Left lobe of liver (tissue), 2 donors: ENCODE measurements at places on chromosomes 1 and 21. TPM values are rescaled to one million over a fixed set of nuclear protein-coding genes. Genes with fewer than 3 reads are reported as not detected.

DNA sequence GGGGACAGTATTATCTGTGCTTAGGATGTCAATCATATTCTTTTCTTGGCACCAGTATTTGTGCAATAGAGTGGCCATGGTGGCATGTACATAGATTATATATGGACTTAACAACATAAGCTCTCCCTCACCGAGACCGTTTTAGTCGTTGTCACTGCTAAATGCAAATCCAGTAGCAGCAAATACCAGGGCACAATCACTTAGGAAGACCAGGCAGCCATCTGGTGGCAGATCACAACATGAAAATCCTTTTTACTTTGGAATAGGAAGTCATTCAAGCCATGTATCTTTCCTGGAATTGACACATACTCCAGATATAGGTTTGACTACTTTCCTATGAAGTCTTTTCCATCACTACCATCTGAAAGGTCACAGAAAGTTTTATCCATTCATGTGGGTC, 53.2 kb upstream of the C1orf87 start:
- no peak for DNase-seq

GRCh38 chr1:13583595-13583965, at the start of gene PDPN:
TSS of gene PDPN (plus strand) at chr1:13583832. CDS start at chr1:13584034, 202 bp downstream.
- no peak for DNase-seq

The OR2T27 gene
- total RNA-seq: not detected

- DNase-seq: no peak
Measured at GRCh38 chr1:54259546-54260140, 59.7 kb downstream of the MRPL37 start.

The SPATA46 gene
- total RNA-seq: not detected

DNA sequence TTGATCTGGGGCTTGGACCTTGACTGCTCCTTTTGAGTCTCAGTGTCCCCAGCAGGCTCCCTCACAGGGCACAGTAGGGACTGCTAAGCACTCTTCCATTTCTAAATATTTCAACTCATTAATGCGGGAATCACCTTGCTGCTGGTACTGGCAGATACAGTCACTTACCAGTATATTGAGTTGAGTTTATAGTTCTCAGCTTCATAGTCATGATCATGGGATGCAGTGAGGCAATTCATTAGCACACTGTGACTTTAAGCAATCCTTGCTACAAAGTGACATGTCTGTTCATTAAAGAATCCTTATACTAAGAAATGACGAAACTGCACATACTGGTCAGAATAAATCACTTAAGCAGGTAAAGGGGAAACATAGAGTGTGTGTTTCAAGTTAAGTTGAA, 240.8 kb downstream of the SPATA17 start:
- no peak for DNase-seq

- DNase-seq: no peak
Measured at GRCh38 chr1:36133484-36133883, 8.5 kb upstream of the COL8A2 start.

The ALPL gene
- total RNA-seq: 29.3 TPM

- DNase-seq: no peak
Measured at GRCh38 chr1:204094313-204094729, 21.4 kb downstream of the SOX13 start.

GRCh38 chr1:121483961-121484424, 299.2 kb downstream of the SRGAP2C start:
- no peak for DNase-seq

The RNU1-4 gene
- 1,159 TPM for total RNA-seq

GRCh38 chr1:150397392-150398032, 33.6 kb downstream of the RPRD2 start:
- peak; percentile 15 for DNase-seq

The THEM5 gene
- total RNA-seq: not detected

GRCh38 chr1:173222149-173223030, 15.3 kb upstream of the TNFSF4 start:
- DNase-seq: no peak

The RBP7 gene
- total RNA-seq: 2.5 TPM

The CELA2B gene
- 0.83 TPM for total RNA-seq

The OR2L3 gene
- total RNA-seq: not detected

DNA sequence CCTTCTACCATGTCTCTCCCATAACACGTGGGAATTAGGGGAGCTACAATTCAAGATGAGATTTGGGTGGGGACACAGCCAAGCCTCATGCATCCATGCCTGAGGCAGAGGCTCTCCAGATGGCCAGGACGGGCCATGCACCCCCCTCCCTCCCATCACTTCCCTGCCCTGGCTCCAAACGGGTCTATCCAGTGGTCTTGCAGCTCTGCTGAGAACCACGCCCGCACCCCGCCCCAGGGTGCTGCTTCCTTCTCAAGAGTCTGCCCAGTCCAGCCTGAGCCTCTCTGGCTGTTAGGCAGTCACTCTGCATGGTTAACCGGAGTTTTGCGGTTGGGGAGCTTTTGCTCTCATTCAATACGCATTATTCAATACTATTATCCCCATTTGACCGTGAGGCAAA, 131.5 kb upstream of the TMEM51 start:
- no peak for DNase-seq

DNA sequence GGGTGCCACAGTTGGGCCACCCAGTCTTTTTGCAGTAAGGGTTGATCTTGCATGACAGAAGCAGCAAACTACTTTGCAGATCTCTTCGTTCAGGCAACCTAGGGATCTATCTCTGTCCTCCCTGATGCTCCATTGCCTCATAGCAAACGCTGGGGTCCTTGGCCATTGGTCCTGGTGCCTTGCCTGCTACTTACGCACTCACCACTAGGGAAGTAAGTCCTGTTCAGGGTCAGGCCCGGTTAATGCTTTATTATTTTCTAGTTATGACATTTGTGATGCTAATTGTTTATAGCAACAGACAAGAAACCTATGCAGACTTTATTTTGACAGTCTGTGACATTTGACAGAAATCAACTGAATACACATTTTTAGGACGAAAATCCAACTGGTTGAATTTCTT, 326.5 kb upstream of the FMN2 start:
- no peak for DNase-seq

GRCh38 chr1:223106856-223107255, 36.2 kb downstream of the TLR5 start:
- no peak for DNase-seq

DNA sequence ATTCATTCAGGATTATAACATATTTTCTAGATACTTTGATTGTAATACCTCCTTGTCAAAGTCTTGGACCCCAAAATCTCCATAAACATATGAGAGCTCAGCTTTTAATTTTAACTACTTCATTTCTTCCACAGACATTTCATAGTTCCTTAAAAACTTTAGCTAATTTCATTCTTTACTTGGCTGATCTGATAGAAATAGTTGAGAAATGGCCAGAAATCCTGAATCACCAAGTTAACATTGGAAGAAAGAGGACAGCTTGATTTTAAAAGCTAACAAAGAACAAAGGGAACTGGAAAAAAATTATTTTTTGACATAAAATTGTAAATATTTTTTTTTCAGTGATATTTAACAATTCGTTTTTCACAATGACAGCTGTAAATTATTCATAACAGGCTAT, 216.5 kb downstream of the NTNG1 start:
- DNase-seq: no peak

The TEX38 gene
- total RNA-seq: not detected

GRCh38 chr21:39096754-39097153, 86.5 kb downstream of the PSMG1 start:
- no peak for DNase-seq

- DNase-seq: no peak
Measured at GRCh38 chr21:33721081-33721480, 78.8 kb downstream of the ITSN1 start.

DNA sequence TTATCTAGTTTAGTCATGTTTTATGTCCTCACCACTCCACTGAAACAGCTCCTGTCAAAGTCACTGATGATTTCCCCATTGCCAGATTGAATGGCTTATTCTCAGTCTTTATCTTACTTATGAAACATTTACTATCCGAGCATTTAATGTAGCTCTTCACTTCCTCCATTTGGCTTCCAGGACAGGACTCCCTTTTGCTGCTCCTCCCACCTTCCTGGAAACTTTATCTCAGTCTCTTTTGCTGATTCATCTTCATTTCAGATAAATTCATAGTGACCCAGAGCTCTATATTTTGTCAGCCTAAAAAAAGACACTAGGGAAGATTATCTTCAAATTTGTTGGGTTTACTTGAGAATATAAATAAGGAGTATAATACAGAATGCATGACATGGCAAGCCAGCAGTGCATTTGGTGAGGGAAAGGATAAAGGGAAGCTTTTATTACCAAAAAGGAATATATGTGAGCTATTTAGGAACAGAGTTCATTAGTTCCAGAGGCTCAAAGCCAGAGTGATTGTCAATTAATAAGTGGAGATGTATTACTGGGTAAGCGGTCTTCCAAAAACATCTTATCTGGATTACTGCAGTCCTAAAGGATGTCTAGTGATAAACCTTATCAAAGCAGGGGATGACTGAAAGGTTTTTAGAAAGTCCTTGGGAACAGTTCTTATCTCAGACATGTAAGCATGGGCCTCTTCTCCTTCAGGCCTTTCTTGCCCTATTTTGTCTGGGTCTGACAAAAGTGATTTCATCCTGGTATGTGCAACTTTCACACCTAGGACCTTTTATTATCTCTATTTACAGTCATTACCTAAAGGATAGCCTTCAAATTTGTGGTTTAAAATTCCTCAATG, 25.6 kb downstream of the IL23R start:
- no peak for DNase-seq

DNA sequence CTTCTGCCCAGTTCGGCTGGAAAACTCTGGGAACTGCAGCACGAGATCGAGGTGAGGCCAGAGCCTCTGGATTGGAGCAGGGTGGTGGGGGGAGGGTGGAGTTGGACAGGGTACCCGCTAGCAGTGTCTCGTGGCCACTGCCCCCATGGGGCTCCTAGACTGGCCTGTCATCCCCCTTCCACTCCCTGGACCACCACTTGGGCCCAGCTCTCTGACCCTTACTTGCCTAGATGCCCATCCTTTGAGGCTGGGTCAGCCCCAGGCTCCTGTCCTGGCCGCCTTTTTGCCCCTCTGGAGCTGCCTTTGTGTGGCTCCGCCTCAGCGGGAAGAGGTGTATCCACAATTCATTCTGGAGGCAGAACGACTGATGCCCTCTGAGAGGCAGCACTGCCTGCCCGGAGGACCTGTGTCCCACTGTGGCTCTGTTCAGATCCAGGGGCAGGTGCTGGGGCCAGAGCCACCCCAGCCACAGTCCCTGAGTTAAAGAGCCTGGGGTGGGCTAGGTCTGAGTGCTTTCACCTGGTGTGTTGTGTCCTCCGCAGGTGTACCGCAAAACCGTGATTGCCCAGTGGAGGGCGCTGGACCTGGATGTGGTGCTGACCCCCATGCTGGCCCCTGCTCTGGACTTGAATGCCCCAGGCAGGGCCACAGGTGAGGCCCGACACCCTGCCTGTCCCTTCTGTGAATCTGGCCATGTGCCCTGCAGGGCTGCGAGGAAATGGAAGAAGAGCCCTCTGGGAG, 17.7 kb downstream of the FAAH start:
- no peak for DNase-seq
